ENCODE measurements at places on chromosomes 4 and X. TPM values are rescaled to one million over a fixed set of nuclear protein-coding genes. Genes with fewer than 3 reads are reported as not detected.

DNA sequence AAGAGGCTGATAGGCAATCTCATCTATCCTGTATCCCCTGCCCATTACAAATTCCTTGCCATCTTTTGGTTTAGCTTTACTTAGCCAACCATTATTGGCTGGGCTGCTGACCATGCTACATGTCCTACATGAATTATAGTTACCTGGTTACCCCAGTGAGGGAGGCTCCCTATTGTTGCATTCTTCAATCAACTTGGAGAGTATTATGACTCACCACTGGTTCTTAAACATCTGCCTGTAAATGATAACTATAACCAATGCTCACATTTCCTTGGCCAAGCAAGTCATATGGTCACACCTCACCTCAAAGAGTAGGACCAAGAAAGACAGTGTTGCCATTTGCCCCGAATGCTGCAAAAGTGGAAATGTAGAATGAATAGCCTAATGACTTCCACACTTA is 297.6 kb downstream of the IL15 start:
- DNase-seq, result no peak

DNA sequence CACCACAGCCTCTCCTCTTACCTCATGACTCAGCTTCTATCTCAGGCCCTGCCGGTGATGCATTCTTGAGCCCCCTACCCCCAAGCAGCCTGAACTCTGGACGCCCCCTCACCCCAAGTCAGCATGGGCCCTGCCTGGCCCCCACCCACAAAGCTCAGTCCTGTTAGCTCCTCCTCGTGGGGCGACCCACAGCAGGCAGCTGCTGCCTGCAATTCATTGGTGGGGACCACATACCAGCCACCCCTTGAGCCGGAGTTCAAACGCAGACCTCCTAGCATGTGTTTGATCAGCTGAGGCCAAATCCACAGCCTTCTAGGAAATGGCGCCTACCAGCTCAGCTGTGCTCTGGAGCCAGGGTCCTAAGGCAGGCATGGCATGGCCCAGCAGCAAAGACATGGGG is 111.8 kb downstream of the EFNB1 start:
- no peak for DNase-seq

GRCh38 chr4:175874306-175874705 is 62.2 kb upstream of the GPM6A start:
- no peak for DNase-seq

GRCh38 chr4:180422989-180423711 is 1820.1 kb upstream of the TENM3 start:
- no peak for DNase-seq

PORCN gene
- 25.8 TPM for total RNA-seq

DNA sequence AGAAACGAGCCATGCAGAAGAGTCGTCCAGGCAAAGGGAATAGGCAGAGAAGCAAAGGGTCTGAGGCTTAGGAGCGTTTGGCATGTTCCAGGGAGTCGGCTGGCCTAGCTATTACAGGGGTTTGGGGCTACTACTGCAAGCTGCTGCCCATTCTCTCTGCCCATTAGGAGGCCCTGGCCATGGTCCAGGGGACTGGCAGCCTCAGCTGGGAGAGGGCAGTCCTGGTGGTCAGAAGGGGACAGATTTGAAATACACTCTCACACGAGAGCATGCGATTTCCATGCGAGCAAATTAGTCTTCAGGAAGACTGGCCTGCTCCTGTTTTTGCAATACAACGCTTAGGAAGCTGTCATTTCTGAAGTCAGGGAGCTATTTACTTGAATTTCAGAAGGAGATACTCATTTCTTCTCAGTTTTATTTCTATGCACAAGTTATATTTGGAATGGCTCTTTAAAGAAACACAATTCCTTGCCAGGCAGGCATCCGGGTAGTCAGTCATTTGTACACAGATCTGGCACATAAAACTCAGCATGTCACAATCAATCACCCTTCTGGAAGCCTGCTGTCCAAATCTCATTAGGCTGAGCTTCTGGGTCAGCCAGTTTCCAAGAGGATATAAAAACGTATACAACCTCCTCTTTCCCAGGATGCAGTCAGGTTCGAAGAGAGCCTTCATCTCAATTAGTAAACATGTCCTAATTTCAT is 27.0 kb downstream of the PROM1 start:
- DNase-seq, result no peak

DNA sequence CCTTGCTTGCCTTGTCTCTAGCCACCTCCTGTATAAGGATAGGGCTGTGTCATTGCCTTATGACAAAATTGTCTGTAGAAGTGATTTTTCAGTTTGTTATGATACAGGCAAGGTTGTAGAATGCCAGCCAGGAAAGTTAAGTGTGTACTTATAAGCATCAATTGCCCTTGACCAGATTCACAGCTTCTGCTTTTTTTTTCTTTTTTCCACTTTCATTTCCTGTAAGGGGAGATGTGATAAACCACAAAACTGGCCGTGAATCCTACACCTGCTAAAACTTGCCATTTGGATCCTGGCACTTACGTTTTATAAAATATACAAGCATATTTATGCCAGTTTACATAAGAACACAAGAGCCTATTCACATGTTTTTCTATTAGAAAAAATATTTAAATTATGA is 35.0 kb upstream of the BMPR1B start:
- no peak for DNase-seq

- DNase-seq, result no peak
Measured at GRCh38 chr4:2946812-2947600, 16.2 kb downstream of the NOP14 start.

GRCh38 chrX:68596871-68597270 is 50.6 kb upstream of the STARD8 start:
- DNase-seq, result no peak

DNA sequence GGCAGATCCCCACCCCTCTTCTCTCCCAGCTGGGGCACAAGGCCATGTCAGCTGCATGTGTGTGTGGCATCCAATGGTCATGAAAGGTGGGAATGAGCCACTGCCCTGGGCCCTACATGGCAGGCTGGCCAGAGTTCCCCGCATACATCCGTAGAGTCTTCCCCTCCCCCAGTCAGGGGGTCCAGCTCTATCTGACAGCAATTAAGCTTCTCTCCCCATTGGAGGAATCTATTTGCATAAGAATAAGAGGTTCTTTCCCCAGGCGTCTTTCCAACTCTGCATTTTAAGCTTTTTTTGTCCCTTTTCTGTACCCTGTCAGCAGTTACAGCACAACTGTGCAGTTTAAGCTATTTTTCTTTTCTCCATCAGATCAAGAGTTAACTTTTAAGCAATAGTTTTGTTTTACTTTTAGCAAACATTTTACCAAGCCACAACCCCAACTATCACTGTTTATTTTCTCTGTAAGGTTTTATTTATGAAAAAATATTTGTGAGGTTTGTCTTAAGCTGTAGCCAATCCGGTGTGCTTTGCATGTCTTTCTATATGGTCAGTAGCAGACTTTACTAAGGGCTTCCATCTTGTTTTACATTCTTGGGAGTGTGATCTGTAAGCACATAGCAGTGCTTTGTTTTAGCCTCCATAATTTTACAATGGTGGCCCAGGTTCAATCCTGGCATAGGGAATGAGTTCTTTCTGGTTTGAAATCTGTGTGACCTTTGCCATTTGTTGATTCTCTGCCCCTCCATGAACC is 28.7 kb downstream of the NLRP2B start:
- no peak for DNase-seq

- no peak for DNase-seq
Measured at GRCh38 chr4:155007660-155008176, 200.7 kb upstream of the NPY2R start.

DNA sequence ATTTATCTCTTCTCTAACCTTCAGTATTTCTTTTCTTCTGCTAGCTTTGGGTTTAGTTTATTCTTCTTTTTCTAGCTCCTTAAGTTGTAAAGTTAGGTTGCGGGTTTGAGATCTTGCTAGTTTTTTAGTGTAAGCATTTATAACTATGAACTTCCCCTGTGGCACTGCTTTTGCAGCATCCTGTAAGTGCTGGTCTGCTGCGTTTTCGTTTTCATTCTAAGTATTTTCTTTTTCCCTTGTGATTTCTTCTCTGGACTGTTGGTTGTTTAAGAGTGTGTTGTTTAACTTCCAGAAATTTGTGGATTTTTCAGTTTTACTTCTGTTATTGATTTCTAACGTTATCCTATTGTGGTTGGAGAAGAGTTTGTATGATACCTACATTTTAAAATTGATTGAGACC is 11.0 kb upstream of the CTBP1 start:
- DNase-seq, result no peak

DNA sequence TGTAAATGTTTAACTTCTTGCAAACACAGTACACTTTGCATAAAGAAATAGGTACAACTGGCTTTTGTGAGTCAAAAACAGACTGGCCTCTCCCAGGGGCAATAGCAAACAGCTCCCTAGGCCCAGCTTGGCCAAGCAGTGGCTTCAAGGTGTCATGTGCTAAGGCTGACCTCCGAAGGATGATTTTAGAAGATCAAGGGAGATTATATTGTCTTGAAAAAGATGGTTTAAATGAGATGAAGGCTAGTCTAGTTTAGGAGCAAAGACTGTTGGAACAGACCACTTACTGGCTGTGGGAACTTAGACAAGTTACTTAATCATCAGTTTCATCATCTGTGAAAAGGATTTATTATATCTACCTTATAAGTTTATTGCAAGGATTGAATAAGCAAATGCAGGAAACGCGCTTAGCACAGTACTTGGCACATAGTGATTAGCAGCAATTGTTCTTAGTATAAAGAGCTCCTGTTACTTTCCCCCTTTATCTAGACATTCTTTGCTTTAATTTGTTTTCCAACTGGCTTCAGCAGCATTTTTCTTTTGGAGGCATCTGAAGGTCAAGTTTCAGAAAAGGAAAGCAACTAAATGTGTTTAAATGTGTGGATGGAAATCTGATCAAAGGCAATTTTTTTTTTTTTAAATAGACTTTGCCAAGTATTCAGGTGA is 17.2 kb downstream of the ANXA3 start:
- DNase-seq, result no peak

DNA sequence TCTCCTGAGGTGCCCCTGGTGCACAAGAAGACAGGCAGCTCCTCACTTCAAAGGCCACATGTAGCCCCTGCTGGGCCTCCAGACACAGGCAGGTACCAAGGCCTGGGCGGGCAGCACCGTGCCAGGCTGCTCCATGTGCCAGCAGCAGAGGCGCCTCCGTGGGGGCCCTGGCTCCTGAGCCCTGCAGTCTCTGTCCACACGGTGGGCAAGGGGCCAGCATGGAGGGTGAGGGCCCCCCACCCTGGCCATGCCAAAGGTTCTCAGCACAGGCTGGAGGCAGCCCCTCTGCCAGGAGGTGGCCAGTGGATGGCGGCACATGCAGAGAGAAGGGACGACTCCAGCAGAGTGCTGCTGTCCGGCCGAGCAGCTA is 72.6 kb downstream of the FAM53A start:
- DNase-seq, result no peak

DNA sequence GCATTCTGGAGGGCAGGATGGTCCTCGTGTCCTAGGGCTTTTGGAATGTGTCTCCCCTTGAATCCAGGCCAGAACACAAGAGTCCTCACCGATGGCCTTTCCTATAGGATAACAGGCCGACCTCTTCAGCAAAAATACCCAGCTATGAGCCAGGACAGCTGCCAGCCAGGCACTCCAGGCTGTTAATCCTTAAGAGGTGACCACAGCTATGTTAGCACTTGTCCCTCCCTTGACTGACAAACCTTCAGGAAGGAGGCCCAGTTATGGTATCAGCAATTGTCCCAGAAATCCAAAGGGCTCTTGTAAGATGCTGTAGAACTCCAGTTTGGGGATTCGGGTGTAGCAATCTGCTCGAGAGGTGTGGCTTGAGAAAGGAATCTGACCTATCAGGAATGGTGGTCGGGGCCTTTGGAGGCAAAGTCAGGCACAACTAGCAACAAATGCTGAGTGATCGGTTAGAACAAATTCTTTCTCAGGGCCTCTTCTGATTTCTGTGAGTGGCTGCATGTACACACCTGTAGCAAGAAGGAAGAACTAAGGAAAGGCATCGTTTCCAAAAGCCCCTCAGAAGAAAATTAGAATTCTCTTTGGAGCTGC is 54.6 kb downstream of the PTCHD1 start:
- DNase-seq, result no peak

- no peak for DNase-seq
Measured at GRCh38 chr4:78529569-78530209, 21.9 kb upstream of the ANXA3 start.

GRCh38 chrX:115583496-115584004 is 22.6 kb downstream of the PLS3 start:
- no peak for DNase-seq

DNA sequence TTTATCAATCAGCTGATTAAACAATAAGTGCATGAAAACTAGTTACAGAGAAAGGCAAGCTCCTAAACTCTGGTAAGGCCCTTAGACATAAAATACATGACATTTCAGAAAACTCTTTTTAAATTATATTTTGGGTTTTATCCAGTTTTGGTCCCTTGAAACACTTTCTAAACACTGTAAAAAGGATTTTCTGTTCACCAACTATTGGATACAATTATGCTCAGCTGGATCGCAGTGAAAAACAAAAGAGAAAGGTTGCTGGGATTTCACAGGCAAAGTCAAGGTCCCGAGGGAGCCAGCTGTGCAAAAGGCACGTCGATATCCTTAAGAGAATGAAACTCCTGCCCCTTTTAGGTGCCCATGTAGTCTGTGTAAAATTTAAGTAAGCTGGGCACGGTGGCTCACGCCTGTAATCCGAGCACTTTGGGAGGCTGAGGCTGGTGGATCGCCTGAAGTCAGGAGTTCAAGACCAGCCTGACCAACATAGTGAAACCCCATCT is 1018.4 kb upstream of the INTU start:
- no peak for DNase-seq

GRCh38 chrX:87005885-87006284 is 511.7 kb upstream of the KLHL4 start:
- no peak for DNase-seq

GRCh38 chr4:120636120-120636630 is 286.4 kb downstream of the PRDM5 start:
- DNase-seq, result no peak

DNA sequence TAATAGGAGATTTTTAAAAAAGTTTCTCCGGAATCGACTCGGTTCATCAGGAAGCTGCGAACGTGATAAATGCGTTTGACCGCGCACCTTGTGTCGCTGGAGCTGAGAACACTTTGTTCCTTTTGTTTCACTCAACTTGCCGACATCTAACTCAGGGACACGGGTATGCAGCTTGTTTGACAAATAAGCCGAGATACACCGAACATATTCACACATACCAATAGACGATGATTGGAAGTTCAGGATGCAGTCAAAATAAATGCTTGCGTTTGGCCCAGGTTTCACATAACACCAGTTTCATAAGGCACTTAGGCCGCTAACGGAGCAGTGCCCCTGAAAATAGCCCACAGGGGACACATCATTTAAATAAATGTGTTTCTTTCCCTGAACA is 932 bp upstream of the SHISA3 start:
- no peak for DNase-seq

LUZP4 gene
- not detected for total RNA-seq

INPP4B gene
- 14.3 TPM for total RNA-seq

GBA3 gene
- total RNA-seq, result not detected

TMEM47 gene
- 11.5 TPM for total RNA-seq

SLC6A14 gene
- total RNA-seq, result 1.4 TPM
